ENCODE measurements at places on chromosomes 13 and 19.
A peak's percentile ranks its signal among the peaks of the same experiment; 100 is the strongest.

DNA sequence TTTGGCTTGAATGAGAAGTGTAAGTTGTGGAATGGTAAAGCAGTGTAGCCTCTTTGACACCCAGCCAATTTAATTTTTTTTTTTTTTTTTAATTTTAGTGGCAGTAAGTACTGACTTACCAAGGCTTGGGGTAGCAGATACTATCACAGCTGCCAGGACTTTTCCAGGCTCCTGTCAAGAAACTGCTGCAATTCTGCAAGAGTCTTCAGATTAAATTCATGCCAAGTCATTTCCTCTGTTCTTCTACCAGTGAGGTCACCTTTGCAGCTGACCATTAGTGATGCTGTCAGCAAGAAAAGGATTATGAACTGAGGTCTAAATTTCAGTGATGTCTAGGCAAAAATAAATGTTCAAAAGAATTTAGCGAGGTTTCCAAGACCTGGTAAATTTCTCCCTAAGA is 91.2 kb downstream of the GGACT start:
- DNase-seq, result no peak

GRCh38 chr13:98301721-98302120 is 124.7 kb upstream of the RNF113B start:
- DNase-seq, result no peak

- DNase-seq, result peak; percentile 6
Measured at GRCh38 chr13:53953183-53953582, 924.6 kb downstream of the OLFM4 start.

DNA sequence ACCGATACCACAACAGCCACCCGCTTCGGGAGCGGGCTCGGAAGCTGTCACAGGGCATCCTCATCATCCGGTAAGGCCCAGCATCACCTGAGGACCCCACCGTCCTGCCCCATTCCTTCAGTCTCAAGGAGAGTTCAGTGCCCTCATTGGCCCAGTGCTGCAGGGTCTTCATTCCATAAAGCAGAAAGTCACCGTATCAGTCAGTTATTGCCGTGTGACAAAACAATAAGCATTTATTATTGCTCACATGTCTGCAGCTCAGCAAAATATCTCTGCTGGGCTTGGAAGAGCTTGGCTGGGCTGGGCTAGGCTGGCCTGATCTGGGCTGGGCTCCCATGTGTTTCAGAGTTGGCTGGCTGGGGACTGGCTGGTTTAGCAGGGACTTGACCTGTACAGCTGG is 8.1 kb upstream of the MRI1 start:
- DNase-seq, result no peak

- peak; percentile 57 for DNase-seq
Measured at GRCh38 chr13:24228852-24229458, 68.4 kb downstream of the SPATA13 start.

DNA sequence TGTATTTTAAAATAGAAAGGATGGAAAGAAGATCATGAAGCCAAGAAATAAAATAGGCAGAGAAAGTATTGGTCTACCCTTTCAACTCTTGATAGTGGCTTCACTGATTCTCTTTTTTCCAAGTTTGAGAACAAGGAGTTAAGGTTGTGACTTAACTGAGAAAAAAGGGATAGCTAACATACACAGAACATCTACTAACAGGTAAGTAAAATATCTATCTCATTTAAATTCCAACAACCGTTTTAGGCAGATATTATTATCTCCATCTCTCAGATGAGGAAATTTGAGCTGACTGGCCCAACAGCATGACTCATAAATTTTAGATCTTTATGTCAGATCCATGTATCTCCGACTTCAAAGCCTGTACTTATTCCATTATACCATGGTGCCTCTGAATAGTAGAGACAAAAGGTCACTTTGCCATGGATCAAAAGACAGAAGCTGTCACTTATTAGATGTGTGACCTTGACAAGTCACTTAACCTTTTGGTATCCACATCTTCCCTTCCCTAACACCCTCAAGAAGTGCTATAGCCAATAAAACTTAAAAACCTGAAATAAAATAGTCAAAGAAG is 152.1 kb downstream of the DACH1 start:
- no peak for DNase-seq

DNA sequence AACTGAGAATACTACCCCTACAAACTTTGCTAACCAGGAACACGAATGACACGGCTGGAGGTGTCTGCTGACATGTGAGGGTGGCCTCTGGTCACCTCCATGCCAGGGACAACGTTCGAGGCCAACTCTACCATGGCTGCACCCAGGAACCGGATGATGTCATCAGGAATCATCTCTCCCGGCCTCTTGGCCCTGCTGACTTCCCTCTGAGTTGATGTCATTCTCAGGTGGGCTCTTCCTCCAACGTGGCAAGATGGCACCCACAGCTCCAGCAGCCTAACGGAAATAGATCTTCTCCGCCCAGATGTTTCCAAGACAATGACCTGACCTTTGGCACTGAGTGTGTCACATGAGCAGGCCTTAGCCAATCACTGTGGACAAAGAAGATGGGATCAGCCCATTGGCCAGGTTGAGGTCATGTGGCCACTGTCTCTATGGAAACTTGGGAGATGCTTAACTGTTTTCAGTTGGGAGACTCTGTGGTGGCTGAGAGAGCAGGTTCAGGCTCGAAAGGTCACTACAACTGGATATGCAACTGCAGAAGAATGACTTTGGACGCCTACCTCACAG is 15.0 kb downstream of the MBD3L2B start:
- DNase-seq, result no peak

DNA sequence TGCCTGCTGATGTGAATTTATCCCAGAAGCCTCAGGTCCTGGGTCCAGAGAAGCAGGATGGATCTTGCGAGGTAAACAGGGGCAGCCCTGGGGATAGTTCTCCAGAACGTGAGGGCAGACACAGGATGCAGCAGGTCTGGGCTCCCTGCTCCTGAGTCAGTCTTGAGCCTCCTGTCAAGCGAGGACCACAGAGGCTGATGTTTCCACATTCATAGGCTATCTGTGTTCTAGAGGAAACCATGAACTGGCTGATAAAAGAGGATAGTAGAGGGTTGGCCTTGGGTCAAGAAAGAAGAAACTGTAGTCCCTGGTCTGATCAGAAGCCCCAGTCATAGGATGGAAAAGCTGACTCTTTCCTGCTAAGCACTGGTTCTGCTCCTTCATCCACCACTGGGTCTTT is 2.2 kb downstream of the ZNF175 start:
- no peak for DNase-seq

GRCh38 chr19:35294859-35295791 is 3.2 kb downstream of the MAG start:
- no peak for DNase-seq

DNA sequence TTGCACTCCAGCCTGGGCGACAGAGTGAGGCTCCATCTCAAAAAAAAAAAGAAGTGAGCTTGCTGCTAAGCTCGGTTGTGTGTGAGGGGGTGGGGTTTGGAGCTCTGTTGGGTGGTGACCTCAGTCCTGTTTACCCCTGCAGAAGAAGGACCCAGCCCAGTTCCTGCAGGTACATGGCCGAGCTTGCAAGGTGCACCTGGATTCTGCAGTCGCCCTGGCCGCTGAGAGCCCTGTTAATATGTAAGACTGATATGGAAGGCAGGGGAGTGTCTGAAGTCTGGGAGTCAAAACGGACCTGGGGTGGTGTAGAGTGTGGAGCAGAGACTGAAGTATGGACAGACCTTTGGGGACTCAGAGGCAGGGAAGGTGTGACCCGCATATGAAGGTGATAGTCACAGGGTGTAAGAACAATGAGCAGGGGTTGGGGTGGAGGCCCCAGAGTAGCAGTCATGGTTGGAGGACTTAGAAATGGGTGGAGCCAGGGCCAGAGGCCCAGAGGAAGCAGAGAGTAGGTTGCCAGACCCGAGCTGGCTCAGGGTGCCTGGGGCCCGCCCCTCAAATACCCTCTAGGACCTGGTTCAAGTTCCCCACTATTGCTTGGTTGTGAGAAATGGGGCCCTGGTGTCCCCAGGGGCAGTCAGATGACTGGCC is 13.2 kb downstream of the CLASRP start:
- DNase-seq, result no peak

- no peak for DNase-seq
Measured at GRCh38 chr13:42211704-42212464, 60.1 kb upstream of the AKAP11 start.

- no peak for DNase-seq
Measured at GRCh38 chr13:95235199-95235756, 66.0 kb downstream of the ABCC4 start.

DNA sequence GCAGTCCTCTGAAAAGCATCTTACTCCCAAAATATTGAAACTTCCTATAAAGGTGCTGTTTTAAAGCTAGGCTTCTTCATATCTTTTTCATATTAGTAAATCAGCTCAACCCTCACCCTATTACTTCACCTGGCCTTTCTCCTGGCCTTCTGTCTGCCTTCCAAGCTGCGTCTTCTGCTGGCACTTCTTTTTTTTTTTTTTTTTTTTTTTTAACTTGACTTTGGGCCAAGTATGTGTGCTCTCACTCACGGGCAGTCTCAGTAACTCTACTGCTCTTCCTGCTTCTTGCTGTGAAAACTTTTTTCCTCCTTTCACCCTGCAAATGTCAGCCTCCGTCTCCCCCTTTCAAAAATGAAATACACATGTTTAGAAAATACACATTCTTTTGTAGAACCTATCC is 41.2 kb upstream of the KCTD4 start:
- DNase-seq, result no peak

DNA sequence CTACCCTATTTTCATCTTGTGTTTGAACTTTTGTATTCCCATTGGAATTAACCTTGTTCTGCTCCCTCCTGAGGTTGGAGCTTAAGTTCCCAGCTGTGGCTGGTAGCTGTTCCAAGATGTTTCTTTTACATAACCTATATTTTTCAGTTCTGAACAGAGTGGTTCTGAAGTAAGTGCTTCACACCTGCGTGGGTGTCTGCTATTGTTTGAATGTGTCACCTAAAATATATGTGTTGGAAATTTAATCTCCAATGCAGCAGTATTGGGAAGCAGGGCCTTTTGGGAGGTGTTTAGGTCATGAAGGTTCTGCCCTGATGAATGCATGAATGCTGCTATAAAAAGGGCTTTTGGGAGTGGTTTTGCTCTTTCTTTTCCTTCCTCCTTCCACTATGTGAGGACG is 123.8 kb downstream of the LACC1 start:
- no peak for DNase-seq

All from SK-N-DZ (cell line).